Spinal cord (tissue), 10 donors: ENCODE measurements at places on chromosomes 7 and 10.

GRCh38 chr7:74185016-74185415, 10.9 kb downstream of the EIF4H start:
- no peak for DNase-seq

- no peak for DNase-seq
These were observed 851 bp downstream of the HYAL4 start for GRCh38 chr7:123845823-123846216.

GRCh38 chr10:112810711-112811151, 139.3 kb upstream of the TCF7L2 start:
- DNase-seq = no peak

DNA sequence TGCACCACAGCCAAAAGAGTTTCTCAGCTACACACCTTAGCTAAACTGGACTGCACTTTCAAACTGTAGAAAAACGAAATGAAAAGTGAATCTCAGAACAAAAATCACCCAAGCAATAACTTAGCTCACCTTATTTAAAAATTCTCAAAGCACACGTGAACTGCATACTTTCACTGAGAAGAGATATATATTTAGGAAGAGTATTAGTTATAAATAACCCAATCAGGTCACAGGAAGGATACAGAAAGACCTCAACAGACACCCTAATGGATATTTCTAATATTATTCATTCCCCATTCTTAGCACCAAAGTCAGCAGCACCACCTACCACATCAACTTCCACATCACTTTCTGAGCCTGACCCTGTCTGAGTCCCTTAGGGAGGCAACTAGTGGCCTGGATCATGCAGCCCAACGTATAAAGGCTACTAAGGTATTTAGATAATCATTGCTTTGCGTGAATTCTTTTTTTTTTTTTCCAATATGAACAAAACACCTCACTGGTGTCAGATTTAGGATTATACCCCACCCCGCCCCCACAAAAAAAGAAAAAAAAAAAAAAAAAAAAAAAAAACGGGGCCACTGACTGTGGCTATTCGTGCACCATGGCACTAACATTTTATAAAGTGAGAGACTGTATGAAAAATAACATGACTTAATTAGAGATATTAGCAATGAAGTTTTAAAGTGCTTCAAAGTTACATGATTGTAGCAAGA, 2.6 kb downstream of the ABI1 start:
- no peak for DNase-seq

DNA sequence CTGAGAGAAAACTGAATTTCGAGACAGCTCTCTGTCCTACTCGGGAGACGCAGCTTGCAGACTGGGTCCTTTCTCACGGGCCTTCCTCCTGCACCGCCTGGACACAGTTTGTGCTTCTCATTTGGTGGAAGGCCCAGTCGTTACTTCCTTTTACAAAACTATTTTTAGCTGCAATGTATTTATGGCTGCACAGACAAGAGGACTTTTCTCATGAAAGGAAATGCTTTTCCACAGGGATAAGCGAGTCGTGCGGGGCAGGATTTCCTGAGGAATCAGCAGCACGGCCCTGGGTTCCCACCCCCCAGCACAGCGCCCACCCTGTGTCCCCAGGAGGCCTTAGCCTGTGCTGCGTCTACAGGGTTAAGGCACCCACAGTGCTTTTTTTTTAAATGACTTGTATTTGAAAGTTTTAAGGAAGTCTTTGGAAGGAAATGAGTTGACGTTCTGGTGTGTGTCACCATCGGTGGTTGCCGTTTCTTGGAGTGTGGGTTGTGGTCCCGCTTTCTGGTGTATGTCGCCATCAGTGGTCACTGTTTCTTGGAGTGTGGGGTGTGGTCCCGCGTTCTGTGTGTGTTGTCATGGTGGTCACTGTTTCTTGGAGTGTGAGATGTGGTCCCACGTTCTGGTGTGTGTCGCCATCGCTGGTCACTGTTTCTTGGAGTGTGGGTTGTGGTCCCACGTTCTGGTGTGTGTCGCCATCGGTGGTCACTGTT, 50.9 kb downstream of the INPP5A start:
- peak; percentile 51 for DNase-seq

- DNase-seq = no peak
These were observed 16.9 kb downstream of the RPA3 start for GRCh38 chr7:7701527-7701926.

- peak; percentile 57 for DNase-seq
These were observed 167.7 kb upstream of the PPP1R3A start for GRCh38 chr7:114086537-114086913.

DNA sequence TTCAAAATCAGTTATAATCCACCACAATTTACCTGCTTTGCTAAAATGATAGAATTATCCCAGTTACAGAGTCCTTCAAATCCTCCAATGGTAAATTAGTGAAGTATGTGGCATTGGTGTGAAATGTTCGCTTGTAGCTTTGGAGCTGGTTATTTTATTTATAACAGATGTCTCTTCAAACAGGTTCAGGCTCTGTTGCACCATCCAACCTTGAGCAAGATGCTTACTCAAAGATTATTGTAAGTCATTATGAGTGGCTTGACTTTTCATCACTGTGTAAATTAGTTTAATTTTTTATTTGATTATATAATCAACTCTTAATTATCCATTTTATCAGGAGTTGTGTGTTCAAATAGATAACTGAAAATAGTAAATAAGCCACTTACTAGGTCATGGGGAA, 99.4 kb downstream of the BTRC start:
- DNase-seq = no peak

DNA sequence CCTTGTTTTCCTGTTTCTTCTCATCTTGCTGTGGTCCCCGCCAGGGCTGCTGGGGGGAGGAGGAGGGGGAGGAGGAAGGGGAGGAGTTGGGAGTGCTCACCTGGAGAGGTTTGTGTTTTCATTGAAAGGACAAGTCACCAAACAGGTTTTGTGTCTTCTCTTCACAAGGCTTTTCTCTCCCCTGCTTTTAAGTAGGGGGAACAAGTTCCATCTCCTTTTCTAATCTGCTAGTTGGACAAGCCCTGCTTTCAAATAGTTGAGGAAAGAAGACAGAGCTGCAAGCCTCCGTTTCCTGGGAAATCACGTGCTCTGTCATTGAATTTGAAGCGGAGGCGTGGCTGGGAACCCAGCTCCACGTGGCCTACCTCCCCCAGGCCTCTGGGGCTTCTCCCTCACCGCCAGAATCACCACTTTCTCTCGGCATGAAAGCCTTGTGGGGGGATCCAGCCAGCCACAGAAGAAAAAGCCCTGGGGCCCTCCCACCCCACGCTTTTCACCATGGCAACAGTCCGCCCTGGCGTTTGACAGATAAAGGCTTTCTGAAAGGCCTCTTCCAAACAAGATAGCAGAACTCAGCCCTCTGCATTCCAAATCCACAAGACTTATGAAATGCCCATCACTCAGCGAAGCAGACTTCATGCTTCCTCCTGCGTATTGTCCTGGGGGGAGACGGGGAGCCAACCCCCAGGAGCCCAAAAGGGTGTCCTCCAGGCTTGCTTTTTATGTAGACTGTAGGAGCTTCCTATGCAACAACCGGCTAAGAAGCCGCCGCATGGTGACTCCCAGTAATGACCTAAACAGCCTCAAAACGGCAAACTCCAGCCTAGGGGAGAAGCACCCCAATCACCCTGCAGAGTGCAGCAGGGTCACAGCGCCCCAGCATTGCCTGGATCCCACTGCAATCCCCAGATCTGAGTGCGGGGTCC, 51.7 kb downstream of the PROSER2 start:
- DNase-seq = peak; percentile 36

DNA sequence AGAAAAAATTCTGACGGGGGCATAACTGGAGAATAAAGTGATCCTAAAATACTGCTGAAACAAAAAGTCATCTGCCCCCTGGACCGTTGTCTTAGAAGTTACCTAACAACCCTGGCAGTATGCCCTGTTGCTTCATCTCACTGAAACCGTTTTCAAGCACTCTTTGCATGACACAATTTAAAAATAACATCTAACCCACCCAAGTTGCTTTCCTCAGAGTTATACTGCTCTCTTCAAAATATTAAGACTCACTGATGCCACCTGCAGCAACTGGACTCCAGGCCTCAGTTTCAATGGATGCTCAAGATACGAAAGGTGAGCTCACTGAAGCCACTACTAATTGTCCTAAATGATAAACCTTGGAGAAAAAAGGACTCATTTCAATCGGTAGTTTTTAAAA, 57.4 kb downstream of the CDK6 start:
- peak; percentile 31 for DNase-seq

DNA sequence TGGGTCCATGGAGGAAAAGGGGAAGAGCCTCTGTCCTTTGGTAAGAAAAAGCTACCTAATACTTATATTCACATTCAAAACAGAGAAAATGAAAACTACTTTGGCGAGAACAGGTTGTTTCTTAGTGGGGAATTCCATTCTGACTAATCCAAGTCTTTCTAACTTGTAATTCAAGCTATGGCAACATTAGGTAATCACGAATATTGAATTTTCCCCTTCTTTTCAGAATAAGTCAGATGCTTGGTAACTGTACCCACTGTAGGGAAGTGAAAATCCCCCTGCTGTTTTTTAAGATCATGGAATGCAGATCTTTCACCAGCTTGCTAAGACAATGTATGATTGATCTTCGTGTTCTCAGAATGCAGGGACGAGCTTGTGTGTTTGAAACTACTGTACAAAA, 384.4 kb downstream of the TCERG1L start:
- no peak for DNase-seq

DNA sequence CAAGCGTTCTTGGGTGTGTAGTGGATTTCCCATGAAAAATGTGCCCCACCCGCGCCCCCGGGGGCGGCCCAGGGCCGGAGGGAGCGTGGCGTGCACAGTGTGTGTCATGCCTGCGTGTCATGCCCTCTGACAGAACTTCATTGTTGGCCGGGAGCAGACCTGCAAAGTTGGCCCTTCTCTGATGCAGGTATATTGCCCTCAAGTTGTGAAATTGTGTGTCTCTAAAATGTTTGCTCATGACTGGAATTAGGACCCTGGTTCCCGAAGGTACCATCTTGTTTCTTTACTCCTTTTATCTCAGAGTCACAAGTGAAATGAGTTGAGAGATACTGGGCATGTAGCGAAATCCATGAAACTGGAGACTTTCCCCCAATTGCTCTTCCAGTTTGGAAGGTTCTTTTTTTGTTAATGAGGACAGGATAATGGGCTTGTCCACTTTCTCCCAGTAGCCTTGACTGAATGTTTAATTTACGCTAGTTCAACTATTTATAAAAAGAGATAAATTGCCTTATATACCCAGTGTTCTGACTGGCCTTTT, 26.2 kb downstream of the ADK start:
- no peak for DNase-seq

DNA sequence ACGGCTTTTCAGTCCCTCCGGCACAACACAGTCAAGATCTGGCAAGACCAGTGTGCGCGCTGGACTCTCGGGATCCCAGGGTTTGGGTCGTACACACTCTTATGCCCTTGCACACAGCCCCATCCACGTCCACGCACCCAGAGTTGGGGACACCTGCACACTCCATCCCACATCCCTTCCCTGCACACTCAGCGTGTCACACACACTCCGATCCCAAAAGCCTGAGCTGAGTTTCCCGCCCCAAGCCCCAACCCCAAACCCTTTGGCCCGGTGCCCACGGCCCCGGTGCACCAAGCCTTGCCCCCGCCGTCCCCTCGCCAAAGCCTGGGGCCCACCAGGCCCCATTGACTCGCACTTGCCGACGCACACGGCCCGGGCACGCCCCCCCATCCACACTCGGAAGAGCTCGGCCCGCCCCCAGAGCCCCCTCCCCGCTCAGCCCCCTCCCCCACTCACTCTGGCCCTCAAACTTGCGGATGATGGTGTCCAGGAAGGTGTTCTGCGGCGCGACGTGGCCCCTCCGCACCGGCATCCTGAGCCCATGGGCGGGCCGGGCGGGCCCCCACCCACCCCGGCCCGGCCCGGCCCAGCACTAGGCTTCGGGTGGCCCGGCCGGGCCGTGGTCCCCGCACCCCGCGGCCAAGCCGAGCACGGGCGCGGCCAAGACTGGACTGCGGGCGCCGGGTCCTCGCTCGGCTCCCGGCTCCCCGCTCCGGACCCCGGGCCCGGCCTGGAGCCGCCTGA, 567 bp downstream of the KCNH2 start:
- DNase-seq = no peak

- no peak for DNase-seq
These were observed 51.4 kb downstream of the COL13A1 start for GRCh38 chr10:69853064-69853463.

DNA sequence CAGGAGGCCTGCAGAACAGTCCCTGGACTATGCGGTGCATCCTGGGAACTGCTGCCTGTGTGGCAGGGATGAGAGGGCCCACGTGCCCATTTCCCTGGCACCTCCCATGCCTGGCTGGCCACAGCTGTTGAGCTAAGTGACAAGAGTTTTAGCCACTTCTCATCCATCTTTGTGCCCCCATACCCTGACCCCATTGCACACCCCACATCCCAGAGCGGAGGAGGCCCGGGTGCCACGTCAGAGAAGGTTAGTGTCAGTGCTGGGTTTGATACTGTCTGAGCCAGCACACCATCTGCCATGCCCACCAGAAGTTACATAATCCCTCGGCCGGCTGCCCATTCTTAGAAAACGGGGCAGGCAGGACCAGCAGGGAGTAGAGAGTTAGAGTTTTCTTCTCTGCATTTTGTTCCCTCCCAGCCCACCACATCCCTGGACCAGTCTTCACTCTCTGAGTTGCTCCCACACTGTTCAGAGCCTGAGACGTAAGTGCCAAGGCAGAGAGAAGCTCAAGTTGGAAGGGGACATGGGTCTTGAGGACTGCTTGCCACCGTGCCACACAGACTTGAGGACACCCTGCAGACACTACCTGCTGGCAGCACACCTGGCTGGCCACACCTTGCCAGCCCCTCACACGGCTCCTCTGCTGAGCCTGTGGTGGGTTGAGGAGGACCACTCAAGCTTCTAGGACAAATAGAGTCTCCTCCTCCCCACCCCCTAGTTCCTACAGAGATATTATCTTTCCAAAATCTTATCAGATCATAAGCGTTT, 13.1 kb downstream of the UNC5B start:
- no peak for DNase-seq

GRCh38 chr7:142603870-142604448, 145.3 kb upstream of the PRSS1 start:
- DNase-seq = peak; percentile 89

- no peak for DNase-seq
These were observed 776 bp downstream of the PEX1 start for GRCh38 chr7:92527300-92528187.

DNA sequence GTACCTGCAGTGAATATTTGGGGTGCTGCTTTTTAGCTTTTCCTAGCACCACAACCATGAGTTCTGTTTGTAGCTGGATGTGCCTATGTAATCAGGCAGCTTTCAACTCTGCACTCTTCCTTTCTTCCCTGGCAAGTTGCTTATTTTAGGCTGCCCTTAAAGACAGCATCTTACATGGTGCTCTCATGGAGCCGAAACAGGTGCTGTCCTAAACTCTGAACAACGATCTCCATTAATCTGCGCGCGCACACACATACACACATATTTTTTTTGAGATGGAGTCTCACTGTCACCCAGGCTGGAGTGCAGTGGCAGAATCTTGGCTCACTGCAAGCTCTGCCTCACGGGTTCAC, 9.1 kb downstream of the RPS24 start:
- DNase-seq = no peak

GRCh38 chr10:11057018-11057417, 39.3 kb downstream of the CELF2 start:
- no peak for DNase-seq
